HL-60 (cell line): ENCODE measurements at places on chromosomes 4 and X.
A peak's percentile ranks its signal among the peaks of the same experiment; 100 is the strongest.

- no peak for DNase-seq
These were observed 171.7 kb upstream of the HCCS start for GRCh38 chrX:10939424-10939823.

GRCh38 chr4:26787461-26788340 lies 72.9 kb upstream of the STIM2 start:
- peak; percentile 54 for DNase-seq

DNA sequence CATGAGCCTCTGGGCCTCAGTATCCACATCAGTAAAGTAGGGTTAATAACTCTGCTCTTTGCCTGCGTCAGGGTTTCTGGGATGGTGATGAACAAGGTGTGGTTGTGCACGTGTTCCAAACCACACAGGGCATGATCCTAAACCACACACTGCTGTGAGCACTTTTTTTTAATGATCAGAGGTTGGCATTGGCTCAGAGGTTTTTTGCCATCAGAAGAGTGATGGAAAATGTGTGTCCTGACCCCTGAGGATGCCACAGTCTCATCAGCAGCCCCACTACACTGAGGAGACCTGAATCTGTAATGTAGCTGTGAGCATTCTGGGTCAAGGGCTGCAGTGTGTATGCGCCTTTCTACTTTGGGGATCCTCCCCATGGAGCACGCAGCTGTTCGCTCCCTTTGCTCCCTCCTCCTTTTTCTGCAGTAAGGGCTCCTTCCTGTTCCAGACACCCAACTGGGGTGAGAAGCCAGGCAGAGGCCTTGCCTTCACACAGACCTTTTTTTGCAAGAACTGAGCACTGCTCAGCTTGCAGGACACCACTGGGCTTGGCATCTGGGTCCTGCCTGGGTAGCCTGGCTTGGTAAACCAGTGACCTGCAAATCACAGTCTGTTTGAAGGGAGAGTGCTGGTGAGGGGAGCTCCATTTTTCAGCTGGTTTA lies 87.5 kb downstream of the MAMLD1 start:
- no peak for DNase-seq

- no peak for DNase-seq
These were observed 48.7 kb downstream of the NOP14 start for GRCh38 chr4:2914256-2915126.

DNA sequence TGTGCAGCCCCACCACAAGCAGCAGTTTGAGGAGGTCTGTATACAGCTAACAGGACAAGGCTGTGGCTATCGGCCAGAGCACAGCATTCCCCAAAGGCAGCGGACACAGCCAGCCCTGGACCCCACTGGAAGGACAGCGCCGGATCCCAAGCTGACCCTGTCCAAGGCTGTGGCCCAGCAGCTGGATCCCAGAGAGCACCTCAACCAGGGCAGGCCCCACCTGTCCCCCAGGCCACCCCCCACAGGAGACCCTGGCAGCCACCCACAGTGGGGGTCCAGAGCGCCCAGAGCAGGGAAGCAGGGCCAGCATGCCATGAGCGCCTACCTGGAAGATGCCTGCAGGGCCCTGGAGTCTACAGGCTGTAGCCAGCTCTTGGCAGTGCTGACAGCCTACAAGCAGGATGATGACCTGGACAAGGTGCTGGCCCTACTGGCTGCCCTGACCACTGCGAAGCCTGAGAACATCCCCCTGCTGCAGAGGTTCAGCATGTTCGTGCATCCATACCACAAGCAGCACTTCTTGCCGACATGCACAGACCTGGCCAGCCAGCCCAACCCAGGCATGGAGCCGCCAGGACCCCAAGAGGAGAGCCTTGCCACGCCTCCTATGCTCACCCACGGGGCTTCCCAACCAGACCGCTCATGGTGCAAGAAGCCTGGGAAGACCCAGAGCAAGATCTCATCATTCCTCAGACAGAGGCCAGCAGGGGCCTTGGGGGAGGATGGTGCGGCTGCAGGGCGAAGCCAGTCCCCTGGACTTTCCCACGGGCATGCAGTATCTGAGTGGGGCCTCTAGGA lies 62.0 kb downstream of the ALPK1 start:
- no peak for DNase-seq

DNA sequence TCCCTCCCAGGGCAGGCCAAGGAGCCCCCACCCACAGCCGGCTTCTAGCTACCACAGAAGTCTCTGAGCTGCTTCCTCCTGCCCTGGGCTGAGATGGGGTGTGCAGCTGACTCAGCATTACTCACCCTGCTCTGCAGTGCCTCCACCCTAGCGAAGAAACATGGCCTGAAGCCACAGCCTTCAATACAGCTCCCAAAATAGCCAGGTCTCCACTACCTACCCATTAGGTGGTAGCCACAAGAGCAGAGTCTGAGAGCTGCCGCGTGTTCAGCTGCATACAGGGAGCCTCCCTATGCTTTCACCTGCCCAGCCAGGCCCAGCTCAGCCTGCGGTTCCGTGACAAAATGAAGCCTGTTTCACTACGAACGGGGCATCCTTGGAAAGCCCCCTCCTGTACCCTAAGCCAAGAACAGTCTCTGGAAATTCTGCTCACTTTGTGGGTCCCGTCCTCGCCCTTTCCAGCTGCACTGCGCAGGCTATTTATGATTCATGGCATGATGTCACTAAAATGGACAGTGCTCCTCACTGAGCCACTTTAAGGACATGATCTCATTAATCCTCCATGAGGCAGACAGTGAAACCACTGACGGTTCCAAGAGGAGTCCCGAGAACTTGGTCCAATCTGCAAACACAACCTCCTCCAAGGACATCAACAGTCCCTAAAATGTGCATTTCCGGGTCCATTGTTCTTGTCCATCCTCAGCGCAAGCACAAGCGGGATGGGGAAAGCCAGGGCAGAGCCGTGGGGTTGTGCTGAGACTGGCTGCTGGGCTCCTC lies 20.2 kb downstream of the WDR1 start:
- no peak for DNase-seq

DNA sequence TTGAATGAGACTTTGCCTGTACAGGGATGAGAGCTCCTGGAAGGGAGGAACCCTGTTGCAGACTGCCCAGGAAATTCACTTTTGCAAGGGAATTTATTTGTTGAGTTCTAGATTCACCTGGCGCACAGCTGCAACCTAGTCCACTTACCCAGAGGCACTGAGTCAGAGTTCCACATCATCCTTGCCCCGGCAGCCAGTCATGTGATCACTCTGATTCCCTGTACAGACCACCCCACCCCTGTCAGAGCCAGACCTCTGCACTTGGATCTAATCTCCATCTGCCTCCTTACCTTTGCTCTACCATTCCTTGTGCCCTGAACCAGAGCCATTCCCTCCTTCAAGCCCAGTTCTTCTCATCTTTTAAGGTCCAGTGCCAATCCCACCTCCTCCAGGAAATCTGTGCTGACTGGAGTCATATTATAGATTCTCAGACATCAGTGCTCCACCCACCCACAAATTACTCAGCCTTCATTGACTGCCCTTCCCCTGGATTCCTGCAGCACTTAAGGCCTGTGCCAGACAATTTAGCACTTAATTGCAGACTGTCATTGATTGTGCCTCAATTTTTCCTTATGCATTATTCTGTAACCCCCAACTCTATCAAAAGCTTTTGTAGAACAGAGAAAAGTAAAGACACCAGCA lies 84.1 kb upstream of the MAGEA4 start:
- no peak for DNase-seq

DNA sequence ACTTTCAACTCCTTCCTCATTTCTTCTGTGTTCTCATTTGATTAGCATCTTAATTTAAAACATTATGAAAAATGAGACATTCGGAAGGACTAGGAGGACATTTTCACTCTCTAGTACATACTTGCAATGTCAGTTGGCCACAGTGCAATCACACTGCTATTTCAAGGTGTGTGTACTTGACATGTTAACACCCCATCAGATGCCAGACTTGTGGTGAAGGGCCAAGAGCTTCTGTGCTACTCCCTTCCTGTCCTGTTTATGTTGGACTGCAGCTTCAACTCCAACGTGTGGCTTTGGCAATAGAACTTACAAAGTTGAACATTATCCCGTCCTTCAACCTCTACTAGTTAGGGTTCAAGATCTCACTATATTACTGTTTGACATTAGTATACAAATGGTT lies 221.0 kb downstream of the PALLD start:
- DNase-seq: no peak

- DNase-seq: no peak
These were observed 78.3 kb downstream of the CRLF2 start for GRCh38 chrX:1134156-1134555.

GRCh38 chr4:164293203-164293602 lies 460.7 kb upstream of the SMIM31 start:
- DNase-seq: no peak

GRCh38 chrX:40411340-40412111 lies 169.2 kb upstream of the ATP6AP2 start:
- DNase-seq: no peak

DNA sequence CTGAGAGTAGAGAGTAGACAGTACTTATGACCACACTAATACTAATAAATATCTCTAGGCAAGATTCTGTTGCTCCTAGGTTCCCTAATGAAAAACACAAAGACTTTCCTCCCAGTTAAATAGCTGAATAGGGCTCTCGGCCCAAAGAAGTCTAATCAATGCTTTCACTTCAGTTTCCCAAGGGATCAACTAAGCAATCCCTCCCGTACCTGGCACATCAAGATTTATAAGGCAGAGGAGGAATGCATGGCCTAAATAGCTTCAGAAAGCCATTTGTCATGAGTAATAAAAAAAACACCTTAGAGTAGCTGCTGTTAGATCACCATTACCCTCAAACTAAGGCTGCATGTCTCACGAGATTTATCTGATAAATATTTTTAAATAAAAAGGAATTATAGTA lies 56.8 kb upstream of the EXOC1L start:
- no peak for DNase-seq

GRCh38 chrX:48751343-48751742 lies 10.2 kb upstream of the GLOD5 start:
- no peak for DNase-seq

DNA sequence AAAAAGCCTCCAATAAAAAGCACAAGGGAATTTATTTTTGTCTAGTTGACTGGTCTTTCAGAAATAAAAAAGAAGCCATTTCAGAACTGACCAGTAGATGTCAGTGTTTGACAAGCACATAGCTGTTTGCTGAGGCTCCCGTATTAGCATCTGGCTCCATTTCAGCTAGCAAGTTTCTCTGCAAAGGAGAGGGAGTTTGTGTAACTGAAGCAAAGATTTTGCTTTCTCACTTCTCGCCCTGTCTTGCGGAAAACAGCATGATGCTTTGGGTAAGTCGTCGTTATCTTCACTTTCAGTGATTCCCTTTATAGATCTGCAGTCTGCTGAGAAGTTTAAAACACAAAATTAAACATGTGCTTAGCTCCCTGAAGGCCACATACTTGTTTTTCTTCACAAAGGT lies 85.5 kb downstream of the CT47B1 start:
- peak; percentile 7 for DNase-seq

- DNase-seq: no peak
These were observed 50.3 kb downstream of the DKK2 start for GRCh38 chr4:106985830-106986229.
